Non-pigmented ciliary epithelial cell (primary cell): ENCODE measurements at places on chromosomes 13 and 19.
A peak's percentile ranks its signal among the peaks of the same experiment; 100 is the strongest.

DNA sequence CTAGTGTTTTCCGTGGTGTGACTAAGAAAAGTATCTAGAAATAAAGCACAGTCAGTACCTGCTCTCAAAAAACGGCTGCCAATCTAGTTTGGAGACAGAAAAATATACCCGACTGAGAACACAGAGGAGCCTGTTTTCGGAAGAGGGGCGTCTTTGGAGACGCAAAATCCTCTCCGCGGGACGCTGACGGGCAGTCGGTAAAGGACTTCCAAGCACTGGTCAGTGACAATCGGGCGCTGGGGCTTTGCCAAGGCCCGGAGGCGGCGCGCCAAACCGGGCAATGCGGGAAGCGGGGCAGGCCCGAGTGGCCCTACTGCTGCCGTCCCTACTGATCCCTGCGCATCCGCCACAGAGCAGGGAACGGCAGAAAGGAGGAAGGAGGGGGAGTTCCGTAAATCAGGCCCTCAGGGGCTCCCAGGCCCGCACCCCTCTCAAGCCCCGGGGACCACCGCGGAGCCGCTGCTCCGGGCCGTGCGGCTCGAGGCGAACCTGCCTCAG, 588 bp upstream of the DPY19L3 start:
- no peak for DNase-seq

DNA sequence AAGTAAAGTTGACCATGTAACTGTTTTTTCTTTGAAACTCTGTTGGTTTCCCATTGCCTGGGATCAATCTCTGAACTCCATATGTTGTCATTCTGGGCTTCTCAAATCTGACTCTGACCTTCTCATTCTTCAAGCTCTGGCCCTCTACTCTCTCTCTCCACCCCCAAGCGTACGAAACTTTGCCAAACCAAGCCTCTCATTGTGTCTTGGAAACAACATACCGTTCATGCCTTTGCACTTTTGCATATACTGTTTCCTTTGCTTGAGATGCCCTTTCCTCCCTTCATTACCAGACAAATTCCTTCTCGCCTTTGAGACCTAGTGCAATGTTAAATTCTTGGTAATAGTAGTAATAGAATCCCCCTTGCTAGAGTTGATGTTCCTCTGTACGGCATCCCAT, 113.7 kb downstream of the OLFM4 start:
- no peak for DNase-seq

DNA sequence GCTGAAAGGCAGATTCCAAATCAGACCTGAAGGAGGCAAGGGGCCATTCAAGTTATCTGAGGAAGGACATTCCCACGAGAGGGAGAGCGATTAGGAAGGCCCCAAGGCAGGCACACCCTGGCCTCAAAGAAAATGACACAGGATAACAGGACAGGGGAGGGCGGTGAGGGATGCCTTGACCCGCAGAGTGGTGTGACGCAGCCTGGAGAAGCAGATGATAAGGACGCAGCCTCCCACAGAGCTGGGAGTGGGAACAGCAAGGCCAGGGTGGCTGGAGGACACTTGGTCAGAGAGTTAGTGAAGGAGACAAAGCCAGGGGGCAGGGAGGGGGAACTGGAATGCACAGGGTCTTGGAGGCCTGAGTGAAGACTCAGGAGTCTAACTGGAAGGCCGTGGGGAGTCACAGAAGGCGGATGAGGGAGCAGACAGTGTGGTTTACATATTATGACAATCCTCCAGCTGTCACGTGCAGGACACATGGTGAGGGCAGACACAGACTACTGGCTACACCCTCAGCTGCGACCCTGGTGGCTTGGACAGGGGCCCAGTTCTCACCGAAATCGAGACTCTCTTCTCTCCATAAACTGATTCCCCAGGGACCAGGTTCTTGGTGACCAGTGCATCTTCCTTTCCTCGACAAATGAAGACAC, 5.8 kb upstream of the DYRK1B start:
- no peak for DNase-seq

GRCh38 chr19:2469102-2469914, 6.6 kb upstream of the GADD45B start:
- DNase-seq, result no peak

DNA sequence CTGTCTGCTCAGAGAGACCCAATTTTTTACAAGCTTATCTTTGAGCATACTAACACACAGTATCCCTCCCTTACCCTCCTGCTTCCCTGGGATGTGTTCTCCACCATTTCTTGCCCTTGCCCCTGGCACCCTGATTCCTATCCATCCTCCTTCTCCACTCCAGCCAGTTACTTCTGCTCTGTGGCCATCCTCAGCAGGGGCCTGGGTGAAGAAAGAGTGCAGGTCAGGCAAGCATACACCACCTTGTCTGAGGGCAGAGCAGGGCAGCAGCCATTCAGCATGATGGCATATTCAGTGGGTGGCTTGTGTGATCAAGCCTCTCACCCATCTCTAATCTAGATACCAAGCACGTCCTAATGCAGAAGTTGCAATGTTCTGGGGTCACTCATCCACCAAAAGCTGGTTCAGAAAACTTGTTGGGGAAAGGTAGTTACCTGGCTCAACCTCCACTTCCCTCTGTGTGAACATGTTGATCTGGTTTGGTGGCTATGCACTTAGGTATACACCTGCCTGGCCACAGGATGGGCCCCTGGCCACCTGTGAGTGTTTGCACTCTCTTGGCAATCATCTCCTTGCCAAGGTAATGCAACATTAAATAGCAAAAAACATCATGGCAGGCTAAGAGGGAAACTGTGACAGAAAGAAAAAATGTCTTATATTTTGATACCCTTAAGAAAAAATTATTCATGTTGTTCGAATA, 900.3 kb upstream of the MIR17HG start:
- no peak for DNase-seq

DNA sequence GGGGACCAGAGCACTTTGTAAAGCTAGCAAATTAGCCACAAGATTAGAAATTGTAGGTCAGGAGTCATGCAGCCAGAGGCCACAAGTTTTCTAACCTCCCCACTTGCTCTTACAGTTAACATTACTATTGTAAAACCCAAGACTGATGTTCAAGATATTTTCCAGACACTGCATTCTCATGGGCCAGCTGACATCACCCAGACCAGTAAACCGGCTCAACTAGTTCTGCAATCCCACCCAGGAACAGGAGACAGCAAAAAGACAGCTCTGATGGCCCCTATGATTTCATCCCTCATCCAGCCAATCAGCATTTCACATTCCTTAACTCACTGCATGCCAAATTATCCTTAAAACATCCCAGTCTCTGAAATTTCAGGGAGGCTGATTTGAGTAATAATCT, 178.5 kb downstream of the PRR20E start:
- DNase-seq, result no peak

- no peak for DNase-seq
These were observed 58.1 kb upstream of the KLF2 start for GRCh38 chr19:16266586-16266942.

GRCh38 chr19:13850910-13851733, 25.8 kb upstream of the NANOS3 start:
- DNase-seq, result no peak

DNA sequence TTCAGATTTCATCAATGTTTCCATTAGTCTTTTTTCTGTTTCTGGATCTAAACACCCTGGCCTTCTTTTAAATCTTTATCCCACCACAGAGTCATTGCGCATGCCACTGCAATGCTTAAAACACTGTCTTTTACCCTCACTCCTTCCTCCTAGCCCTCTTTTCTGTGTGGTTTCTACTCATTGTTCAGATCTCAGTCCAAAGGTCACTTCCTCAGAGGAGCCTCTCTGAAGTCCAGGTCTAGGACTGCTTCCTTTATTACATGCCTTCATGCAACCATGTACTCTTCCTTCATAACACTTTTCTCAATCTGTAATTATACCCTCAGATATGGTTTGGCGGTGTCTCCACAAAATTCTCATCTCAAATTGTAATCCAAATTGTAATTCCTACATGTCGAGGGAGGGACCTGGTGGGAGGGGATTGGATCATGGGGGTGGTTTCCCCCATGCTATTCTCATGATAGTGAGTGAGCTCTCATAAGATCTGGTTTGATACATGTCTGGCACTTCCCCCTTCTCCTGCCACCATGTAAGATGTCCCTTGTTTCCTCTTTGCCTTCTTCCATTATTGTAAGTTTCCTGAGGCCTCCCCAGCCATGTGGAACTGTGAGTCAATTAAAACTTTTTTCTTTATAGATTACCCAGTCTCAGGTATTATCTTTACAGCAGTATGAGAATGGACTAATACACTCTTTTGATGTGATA, 808.9 kb downstream of the DIAPH3 start:
- no peak for DNase-seq

- DNase-seq, result peak; percentile 94
These were observed 201.5 kb upstream of the CSNK1A1L start for GRCh38 chr13:37306778-37307544.

- no peak for DNase-seq
These were observed 12.5 kb upstream of the TBC1D4 start for GRCh38 chr13:75494491-75494890.

DNA sequence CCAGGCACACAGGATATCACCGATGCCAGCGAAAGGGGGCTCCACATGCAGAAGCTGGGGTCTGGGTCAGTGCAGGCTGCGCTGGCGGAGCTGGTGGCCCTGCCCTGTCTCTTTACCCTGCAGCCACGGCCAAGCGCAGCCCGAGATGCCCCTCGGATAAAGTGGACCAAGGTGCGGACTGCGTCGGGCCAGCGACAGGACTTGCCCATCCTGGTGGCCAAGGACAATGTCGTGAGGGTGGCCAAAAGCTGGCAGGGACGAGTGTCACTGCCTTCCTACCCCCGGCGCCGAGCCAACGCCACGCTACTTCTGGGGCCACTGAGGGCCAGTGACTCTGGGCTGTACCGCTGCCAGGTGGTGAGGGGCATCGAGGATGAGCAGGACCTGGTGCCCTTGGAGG, 7.2 kb downstream of the NCAN start:
- DNase-seq, result no peak

DNA sequence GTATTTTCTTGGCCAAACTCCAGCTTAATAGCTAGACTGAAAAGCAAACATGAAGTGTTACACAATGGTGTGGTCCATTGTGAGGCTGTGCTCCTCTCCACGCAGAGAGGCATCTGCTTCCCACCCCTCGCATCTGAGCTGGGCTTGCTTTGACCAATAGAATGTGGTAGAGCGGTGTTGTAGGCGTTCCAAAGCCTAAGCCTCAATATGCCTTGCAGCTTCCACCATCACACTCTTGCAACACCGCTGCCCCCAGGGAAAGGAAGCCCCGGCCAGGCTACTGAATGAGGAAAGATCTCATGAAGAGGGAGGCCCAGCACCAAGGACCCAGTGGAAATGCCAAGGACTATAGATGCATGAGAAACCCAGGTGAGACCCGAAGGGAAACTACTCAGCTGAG, 9.4 kb downstream of the FLT1 start:
- no peak for DNase-seq

DNA sequence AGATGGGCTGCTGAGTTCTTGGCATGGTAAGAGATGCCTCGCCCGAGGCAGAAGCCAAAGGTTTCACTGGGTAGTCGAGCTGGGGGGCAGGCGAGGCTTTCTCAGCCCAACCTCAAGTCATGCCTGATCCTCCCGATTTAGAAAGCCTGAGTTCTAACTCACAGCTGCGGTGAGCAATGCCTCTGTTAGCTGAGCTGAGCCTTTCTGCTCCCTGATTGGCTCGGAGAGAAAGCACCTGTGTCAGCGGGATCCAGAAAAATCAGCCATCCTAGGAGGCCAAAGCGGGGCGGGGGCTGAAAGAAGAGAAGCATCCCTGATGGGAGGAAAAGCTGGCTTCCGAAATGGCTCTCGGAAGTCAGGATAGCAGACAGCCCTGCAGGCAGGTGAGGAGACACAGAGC, 44.7 kb downstream of the CACNA1A start:
- no peak for DNase-seq

DNA sequence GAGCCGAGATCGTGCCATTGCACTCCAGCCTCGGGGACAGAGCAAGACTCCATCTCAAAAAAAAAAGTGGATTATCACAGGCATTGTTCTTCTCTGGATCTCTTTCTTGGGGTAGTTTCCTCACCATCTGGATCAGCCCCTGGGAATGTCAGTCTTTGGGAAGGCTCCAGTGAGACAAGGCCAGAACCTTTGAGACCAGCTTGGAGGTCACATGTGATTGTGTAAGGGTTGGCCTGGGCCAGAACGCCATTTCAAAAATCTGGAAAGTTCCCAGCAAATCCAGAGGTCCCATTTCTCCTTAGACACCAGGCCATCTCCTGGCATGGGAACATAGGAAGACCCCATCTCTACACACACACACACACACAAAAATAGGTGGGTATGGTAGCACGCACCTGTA, 14.2 kb upstream of the ANGPTL8 start:
- DNase-seq, result no peak

GRCh38 chr19:42311657-42312056, 1.5 kb upstream of the TMEM145 start:
- no peak for DNase-seq

DNA sequence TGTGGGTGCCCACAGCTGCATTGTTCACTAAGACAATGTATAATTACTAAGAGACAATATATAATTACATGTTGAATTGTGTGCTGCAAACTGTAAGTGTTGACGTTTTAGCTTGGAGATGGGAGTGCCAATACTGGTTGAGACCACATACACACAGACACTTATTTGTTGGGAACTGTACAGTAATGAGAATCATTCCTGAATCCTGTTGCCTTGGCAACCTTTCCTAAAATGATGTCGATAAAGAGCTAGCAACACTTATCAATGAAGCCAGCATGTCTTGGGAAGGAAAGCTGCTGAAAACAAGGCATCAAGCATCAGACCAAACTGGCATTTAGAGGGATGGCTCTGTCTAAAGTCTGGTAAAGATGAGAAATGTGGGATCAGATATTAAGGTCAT, 51.3 kb downstream of the PCDH8 start:
- no peak for DNase-seq

DNA sequence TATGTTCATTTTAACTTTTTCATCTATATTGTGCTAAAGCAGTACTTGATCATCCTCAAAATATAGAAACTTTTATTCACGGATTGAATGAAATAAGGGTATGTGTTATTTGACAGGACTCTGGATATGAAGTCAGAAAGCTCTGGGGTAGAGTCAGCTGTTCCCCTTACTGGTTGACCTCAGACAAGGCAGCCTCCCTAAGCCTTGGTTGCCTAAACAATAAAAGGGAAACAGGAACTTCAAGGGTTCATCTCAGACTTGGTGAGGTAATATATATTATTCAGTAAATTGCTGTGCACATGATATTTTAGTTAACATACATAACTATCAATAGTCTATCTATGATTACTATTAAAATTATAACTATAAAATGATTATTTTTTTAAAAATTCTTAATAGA, 13.6 kb downstream of the POLR1D start:
- DNase-seq, result no peak

- no peak for DNase-seq
These were observed 843 bp downstream of the NR2F6 start for GRCh38 chr19:17244618-17245534.

- peak; percentile 88 for DNase-seq
These were observed 15.3 kb upstream of the ATP12A start for GRCh38 chr13:24664726-24665409.
